Glomerular endothelial cell (primary cell): ENCODE measurements at places on chromosomes 6 and 20. TPM values are rescaled to one million over a fixed set of nuclear protein-coding genes. Genes with fewer than 3 reads are reported as not detected.

The LCA5 gene
- total RNA-seq: 3.3 and 4.6 TPM in 2 replicates

The SYNCRIP gene
- 66.6 and 76.4 TPM in 2 replicates for total RNA-seq

The C20orf144 gene
- not detected in 2 replicates for total RNA-seq

The TRIM40 gene
- not detected in 2 replicates for total RNA-seq

The FAM184A gene
- total RNA-seq: 0.34 and 0.76 TPM in 2 replicates

The HLA-DRA gene
- total RNA-seq: 0.41 TPM in 1 of 2 replicates, not detected in the other

The GFOD1 gene
- 18.2 and 34.3 TPM in 2 replicates for total RNA-seq

The KLHDC3 gene
- total RNA-seq: 88.4 and 88.6 TPM in 2 replicates

The SNAP25 gene
- total RNA-seq: 0.34 and 1.9 TPM in 2 replicates

DNA sequence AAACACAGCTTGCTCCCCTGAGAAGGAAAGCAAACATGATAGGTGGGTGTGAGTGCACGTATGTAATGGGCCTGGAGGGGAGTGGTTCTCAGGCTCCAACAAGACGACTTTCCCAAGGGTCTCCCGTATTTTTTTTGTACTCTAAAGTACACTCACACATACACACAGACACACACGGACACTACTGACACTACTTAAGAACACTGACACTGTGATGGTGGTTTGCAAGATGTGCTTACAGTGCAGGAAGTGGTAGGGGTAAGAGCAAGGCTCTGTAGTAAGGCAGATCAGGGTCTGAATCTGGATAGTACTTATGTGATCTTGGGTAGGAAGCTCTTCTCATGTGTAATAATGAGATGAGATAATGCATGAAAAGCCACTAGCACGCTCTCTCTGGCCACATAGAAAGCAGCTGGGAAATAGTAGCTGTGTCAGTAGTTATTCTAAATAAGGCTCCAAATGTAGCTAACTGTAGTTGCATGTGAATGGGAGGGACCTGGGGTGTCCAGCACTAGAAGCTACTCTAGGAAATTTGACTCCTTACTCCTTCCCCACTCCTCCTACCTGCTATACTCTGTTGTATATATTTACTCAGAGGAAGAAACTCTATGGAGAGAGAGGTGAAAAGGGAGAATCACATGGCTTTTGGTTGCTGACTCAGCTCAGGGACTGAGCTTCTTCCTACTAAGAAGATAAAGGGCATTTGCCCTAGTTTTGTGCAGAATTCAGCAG lies 8.4 kb upstream of the ZBTB24 start:
- no peak for DNase-seq

DNA sequence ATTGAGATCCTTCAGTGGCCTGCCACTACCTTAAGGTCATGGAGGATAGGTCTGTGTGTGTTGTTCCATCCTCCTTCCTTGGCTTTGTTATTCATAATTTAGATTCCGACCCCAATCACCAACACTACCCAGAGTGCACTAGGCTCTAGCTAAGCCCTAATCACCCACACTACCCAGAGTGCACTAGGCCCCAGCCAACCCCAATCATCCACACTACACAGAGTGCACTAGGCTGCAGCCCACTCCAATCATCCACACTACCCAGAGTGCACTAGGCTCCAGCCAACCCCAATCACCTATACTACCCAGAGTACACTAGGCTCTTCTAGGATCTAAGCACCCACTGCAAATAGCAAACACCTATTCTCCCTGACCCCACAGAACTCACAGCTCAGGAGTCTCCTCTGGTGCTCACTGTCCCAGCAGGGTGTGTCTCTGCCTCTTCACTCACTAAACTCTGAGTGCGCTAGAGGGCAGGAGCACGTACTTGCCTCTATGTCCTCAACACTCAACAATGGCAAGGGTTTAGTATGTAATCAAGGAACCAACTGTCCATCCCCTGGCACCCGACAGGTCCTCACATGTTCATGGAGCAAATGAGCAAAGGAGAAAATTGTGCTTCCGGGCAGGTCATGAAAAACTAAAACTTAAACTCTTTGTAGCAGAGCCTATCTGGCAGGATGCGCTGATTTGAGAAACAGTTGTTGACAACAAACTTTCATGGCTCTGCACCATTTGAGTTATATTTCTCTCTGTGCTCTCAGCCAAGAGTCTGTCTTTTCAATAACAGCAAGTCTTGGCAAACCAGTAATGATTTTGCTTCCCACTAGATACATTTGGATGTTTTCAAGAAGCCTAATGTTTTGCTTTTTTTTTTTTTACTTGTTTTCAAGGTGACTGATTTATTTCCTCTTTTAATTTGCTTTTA lies 54.3 kb downstream of the SLC22A23 start:
- no peak for DNase-seq

DNA sequence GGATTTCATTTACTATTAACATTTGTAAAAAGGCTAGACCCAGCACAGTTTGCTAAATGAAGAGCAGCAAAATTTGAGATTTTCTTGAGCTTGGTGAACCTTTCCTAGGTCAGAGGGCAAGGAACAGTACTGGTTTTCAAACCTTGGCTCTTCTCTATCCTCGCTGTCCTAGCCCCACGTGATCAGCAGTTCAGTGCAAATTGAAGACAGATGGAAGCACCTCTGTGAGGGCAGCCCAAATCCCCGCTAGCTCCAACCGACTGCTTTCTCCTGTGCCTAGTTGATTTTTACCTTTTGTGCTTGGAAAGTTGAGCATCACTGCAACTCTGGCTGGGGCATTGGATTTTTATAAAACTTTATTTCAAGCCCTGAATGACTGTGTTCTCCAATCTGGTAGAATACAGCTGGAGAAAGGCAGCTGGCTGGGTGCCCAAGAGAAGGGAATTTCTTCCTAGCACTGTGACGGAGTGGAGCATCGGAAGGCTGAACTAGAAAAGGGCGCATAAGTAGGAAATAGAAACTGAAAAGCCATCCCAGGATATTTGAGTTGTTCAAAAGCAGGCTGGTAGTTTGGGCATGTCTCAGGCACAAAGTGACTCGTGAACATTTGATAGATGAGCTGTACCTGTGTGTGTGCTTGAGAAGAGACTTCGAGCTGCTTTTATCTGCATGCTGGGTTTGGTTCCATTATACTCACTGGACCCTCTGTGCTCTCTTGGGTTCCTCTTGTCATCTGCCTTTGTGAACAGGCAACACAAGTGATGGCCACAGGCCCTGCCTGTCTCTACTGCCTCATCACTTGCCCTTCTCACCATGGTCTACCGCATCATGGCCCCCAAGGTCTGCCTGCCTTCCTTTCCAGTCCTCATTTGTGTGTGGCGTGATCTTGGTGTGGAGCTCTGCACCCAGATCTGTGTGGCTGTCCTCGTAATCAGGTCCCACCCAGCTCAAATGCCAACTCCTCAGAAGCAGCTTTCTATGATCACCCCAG lies 2.3 kb downstream of the RNF114 start:
- no peak for DNase-seq

DNA sequence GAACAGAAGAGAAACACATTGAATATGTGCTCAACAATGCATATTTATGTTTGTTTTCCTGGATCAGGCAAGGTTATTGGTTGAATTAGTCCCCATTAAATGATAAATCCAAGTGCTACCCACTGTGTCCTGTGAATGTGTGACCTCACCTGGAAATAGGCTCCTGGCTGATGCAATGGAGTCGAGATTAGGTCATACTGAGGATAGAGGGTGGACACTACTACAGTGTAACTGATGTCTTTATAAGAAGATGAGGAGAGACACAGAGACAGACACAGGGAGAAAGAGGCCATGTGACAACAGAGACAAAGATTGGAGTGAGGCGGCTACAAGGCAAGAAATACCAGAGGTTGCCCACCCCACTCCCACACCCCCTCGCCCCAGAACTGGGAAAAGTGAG lies 559.3 kb downstream of the C6orf118 start:
- no peak for DNase-seq

GRCh38 chr6:135008941-135009290 lies 45.7 kb downstream of the HBS1L start:
- no peak for DNase-seq

DNA sequence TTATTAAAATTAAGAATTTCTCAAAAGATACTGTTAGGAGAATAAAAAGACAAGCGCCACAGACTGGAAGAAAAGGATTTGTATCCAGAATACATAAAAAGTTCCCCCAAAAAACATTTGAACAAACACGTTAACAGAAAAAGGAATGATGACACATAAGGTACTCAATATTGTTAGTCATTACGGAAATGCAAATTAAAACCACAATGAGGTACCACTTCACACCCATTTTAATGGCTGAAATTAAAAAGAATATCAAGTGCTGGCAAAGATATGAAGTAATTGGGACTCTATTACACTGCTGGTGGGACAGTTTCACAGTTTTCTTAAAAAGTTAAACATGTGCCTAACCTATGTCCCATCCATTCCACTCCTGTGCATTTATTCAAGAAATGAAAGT lies 51.4 kb downstream of the HECA start:
- no peak for DNase-seq

GRCh38 chr6:524803-525202 lies 132.1 kb downstream of the HUS1B start:
- no peak for DNase-seq

DNA sequence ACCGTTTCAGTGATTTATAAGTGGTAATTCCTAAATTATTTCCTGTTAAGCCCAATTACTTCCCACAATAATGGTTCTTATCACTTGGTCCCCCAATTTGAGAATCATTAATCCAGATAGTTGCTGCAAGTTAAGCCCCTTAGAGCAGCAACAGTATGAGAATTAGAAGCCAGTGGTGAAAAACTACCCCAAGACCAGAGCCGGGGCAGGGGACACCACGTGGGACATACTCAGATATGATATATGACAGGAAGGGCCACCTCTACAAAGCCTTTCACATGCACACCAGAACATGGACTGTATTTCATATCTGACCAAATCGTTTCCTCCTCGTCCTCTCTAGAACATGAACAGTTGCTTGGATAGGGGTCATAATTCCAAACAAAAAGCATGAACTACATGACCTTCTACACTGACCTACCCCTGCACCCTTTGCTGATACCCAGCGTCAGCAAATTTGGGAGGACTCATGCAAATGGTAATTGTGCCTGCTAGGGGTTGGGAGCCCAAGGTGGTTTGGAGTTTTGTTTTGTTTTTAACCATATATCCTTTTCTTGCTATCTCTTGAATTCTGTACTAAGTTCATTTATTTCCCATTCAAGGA lies 3.9 kb downstream of the JAG1 start:
- no peak for DNase-seq

DNA sequence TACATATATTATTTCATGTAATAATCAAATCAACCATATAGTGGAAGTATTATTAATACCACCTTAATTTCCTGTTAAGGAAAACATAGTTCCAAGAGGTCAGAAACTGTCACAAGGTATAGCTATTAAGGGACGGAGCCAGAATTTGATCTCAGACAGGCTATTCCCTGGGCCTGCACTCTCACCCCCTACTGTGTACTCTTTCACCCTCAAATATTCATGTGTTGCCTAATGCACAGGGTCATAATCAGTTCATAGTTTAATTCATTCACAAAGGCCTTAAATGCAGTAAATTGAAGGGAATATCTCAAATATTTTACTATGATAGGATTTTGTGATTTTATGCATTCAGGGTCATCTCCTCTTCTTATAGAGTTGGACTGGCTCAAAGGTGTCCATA lies 67.2 kb upstream of the IFNGR1 start:
- DNase-seq: no peak

DNA sequence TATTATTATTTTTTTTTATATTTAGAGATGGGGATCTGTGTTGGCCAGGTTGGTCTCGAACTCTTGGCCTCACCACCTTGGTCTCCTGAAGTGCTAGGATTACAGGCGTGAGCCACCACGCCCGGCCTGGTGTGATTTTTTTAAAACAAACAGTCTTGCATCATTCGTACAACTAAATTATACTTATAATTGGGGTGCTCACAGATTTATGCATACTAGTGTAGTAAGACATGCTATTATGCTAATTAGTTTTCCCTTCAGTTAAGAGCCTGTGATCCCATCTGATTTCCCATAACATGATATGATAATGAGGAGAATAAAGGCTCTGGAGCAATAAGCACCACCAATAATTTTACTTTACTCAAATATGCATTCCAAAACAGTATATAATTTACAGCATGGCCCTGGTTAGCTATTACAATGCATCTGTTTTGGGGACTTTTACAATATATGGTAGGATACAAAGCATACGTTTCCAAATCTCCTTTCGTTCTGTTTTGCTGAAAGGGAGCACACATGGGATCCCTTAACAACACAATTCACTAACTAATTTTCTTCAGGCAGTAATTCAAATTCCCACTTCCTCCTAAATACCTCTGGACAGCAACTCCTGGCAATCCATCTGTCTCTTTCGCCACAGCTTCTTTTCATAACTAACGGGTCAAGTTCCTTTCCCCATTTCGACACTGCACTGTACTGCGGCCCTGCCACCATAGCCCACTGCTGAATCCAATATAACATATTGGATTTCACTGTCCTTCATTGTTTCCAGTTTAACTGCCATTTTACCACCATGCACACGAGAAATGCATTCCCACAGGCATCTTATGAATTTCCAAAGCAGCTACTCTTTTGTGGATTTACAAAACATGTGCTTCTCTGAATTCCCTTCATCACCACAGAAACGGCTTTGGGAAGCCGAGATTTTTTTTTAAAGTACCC lies 1.7 kb downstream of the NUDT3 start:
- no peak for DNase-seq

DNA sequence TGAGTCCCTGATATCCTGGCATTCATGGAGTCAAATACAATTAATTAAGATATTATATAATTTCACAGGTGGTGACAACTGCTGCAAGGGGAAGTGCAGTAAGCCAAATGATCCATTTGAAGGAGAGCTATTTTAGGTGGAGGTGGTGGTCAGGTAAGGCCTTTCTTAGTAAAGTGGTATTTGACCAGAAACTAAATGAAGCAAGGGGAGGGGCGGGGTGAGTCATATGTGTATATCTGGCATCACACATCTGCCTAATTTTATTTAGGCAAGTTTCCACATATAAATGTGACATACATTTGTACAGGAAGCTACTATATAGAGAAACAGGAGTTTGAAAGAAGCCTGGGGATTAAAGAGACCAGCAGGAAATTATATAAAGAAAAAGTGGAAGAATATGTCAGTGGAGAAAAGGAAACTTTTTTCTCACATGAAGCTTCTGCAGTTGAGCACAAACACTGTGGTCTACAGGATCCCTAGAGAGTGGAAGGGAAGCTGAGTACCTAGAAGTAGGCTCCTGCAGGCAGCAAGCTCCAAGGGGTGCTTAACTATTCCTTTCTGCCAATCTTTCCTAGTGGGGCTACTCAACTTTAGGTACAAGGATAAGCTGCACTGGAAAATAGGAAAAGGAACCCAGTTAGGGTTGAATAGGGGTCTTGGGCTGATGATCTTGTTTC lies 99.6 kb downstream of the OGFRL1 start:
- no peak for DNase-seq

GRCh38 chr20:38283236-38283635 lies 20.7 kb upstream of the BPI start:
- no peak for DNase-seq

- DNase-seq: no peak
These were observed 24.7 kb downstream of the GJA1 start for GRCh38 chr6:121460170-121460569.

- no peak for DNase-seq
These were observed 12.0 kb downstream of the RNF114 start for GRCh38 chr20:49948178-49948577.

- DNase-seq: no peak
These were observed 343.8 kb upstream of the MMS22L start for GRCh38 chr6:97626671-97627441.
